ENCODE measurements at places on chromosomes 12 and 14. TPM values are rescaled to one million over a fixed set of nuclear protein-coding genes. Genes with fewer than 3 reads are reported as not detected.

The SPSB2 gene
- polyA plus RNA-seq: 6.2 TPM

The NXPH4 gene
- 4.5 TPM for polyA plus RNA-seq

The KRT78 gene
- not detected for polyA plus RNA-seq

The MAP3K12 gene
- polyA plus RNA-seq: 4.6 TPM

The KRT6B gene
- 0.05 TPM for polyA plus RNA-seq

The KLHDC1 gene
- 1.2 TPM for polyA plus RNA-seq

The RNASE7 gene
- polyA plus RNA-seq: 0.07 TPM

The MYH6 gene
- polyA plus RNA-seq: 10.8 TPM

The FGF23 gene
- polyA plus RNA-seq: not detected

The ADAM21 gene
- polyA plus RNA-seq: 0.12 TPM

The ZDHHC22 gene
- not detected for polyA plus RNA-seq

The OAS1 gene
- polyA plus RNA-seq: 6.6 TPM

The PRIMA1 gene
- polyA plus RNA-seq: 0.69 TPM

The FLRT2 gene
- 2.8 TPM for polyA plus RNA-seq

The CCDC177 gene
- not detected for polyA plus RNA-seq

The ZNF219 gene
- polyA plus RNA-seq: 56.1 TPM

The AKAP6 gene
- 1.9 TPM for polyA plus RNA-seq

The OR6J1 gene
- not detected for polyA plus RNA-seq

The SMOC1 gene
- polyA plus RNA-seq: 7.8 TPM

The CHST11 gene
- polyA plus RNA-seq: 2.0 TPM

The PPP1R36 gene
- polyA plus RNA-seq: 7.9 TPM

The FAM222A gene
- polyA plus RNA-seq: 0.34 TPM

The APOLD1 gene
- 44.6 TPM for polyA plus RNA-seq

The LMNTD1 gene
- polyA plus RNA-seq: not detected

The KRT8 gene
- 559 TPM for polyA plus RNA-seq

The PAWR gene
- polyA plus RNA-seq: 7.9 TPM

The PNMA1 gene
- 41.4 TPM for polyA plus RNA-seq

The MARK3 gene
- polyA plus RNA-seq: 43.5 TPM

The RND1 gene
- polyA plus RNA-seq: 9.0 TPM

The OR4E2 gene
- not detected for polyA plus RNA-seq

All from adipose tissue (tissue), 3 donors.